NCI-H1092 treated with DMSO at 0.1 percent for 48 hours (cell line): ENCODE measurements at places on chromosomes 1 and 21.
A peak's percentile ranks its signal among the peaks of the same experiment; 100 is the strongest.

DNA sequence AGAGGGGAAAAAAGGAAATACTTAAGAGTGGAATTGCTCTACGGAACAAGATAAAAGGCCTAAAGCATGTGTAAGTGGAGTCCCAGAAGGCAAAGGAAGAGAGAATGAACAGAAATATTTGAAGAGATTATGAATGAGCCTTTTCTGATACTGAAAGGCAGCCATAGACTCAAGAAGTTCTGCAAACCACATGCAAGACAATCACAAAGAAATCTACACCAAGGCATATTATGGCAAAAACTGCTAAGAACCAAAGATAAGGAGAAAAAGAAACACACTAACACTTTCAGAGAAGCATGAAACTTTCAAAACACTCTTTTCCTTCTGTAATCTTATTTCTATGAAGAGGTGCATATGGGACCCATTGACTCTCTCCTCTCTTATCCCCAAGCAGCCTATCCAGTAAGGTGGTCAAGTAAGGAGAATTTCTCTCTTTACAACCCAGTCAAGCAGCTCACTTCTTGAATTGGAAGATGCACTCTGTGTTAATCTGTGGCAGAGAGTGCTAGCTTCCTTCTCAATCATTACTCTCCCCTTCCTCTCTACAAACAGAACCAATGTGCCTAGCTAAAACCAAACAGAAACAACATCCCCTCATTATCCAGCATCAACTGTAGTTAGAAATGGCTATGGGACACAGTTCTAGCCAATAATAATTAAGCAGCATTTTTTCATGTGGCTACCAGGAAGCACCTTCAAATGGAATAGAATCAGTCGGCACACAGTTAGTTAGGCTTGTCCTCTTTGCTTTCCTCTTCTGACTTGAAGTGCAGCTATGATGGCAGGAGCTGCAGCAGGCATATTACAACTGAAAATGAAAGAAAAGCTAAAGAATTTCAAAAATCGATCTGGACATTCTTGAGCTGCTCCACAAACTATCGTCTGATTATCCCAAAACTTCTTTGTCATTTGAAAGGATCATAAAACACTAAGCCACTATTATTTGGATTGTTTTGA, 25.9 kb downstream of the KRTAP19-8 start:
- DNase-seq = no peak

- no peak for DNase-seq
These were observed 124.7 kb downstream of the POU2F1 start for GRCh38 chr1:167345386-167345733.

DNA sequence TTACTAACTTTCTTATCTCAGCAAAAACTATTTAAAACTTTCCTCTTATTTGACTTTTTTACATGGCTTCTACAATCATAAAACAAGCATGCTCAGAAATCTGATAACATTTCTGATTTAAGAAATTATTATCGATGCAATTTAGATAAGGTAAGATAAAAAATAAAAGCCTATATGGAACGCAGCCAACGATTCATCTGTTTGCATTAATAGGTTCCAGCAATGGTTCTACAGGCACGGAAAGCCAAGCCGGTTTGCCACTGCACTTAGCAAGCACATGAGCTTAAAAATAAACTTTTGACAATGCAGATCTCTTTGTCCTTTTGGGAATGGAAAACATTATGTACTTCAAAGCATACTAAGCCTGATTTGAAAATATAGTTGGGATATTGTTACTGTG, 77.5 kb upstream of the KCNK2 start:
- DNase-seq = no peak

DNA sequence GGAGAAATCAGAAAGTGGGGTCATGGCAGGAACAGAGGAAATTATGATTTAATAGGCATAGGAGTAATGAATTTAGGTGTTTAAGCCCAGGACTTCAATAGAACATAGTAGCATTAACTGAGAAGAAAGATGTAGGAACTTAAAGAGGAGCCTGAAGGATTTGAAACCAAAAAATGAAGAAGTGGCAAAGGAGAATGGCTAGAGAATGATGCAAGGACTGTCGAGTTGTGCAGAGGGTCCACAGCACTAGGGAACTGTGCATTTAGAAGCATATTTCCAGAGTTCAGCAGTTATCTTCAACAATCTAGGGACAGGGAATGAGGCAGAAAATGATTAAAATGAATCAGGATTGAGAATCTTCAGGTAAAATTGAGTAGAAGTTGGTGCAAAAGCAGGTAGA, 328.1 kb upstream of the LYPLAL1 start:
- DNase-seq = no peak

DNA sequence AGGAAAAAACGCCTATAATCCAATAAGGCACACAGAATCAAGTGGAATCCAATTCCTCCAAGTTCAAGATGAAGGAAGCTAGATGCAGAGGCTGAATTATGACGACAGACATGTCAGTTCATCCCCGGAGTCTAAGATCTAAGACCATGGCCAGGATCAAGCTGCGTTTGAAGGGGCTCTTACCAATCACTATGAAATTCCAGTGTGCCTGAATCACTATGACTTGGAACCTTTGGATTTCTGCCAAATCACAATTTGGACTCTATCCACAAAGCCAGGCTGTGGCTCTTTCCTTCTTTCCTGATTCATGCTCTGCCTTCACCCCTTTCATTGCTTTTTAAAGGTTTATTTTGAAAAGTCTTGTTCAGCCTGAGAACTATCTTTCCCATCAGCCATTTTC, 17.1 kb downstream of the OLIG2 start:
- no peak for DNase-seq

DNA sequence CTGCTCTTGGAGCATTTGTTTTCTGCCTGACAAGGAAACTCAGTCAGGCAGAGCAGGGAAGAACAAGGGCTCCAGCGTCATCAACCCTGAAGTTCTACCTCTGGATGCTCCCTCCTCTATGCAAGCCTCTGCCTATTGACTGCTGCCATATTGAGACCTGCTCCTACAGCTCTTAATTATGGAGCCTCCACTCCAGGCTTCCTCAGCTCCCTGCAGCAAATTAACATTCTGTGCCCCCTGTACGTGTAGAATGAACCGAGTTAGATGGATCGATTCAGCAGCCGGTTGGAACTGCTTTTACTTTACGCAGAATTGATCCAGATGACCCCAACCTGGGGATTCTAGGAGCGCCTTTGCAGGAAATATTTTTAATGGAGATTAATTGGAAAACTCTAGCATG, 68.7 kb downstream of the KIRREL1 start:
- DNase-seq = no peak

- no peak for DNase-seq
These were observed 5.0 kb downstream of the ADARB1 start for GRCh38 chr21:45079351-45079750.

DNA sequence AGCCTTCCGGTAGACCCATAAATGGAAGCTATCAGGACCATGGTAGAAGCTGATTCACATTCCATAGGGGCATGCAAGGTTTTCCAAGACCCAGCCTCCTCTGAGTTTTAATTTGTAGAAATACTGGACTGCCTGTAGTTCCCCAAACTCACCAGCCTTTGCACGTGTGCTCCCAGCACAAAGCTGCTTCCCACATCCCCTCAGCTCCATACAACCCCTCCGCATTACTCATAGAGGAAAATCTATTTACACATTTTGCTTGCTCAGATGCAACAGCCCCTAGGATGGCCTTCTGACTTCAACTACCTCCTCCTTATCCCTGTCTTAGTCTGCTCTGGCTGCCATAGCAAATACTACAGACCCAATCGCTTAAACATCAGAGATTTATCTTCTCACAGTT, 336.2 kb downstream of the SETD4 start:
- no peak for DNase-seq

GRCh38 chr1:31625561-31626222, 8.2 kb downstream of the HCRTR1 start:
- no peak for DNase-seq

DNA sequence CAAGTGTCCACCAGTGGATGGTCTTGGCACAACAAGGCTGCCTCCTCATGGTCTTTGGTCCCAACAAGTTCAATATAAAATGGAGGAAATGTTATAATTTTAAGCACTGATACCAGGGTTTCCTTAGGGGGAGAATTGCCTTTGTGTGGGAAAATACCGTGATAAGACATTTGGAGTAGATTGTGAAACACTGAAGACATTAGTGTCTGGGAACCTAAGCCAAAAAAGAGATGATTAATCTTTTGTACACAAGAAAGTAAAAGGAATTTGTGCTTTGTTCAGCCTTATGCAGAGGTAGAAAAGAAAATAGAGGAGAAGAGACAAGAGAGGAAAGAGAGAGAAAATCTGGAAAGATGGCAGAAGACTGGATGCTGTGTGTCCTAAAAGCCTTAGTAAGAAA, 36.1 kb downstream of the ST6GALNAC3 start:
- DNase-seq = no peak

DNA sequence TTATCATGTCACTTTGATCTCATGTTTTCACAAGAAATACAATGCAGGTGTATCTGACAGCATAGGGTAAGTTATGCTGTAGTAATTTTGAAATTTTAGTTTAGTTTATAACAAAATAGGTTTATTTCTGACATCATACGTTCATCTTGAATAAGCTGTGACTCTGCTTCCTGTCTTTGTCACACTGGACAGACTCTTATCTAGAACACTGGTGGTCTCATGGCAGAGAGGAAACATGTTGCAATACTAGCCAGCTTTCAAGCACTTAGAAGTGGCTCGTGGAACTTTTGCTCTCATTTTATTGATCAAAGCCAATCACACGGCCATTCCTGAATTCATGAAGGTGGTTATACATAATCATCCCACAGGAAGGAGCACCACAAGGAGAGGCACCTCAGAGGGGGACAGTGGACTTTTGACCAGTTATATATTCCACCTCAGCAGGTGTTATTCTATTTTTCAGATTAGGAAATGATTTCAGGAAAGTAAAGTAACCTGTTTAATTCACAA, 46.5 kb downstream of the CYP2J2 start:
- DNase-seq = no peak

- peak; percentile 56 for DNase-seq
These were observed 22.9 kb downstream of the SUSD4 start for GRCh38 chr1:223341121-223341520.

DNA sequence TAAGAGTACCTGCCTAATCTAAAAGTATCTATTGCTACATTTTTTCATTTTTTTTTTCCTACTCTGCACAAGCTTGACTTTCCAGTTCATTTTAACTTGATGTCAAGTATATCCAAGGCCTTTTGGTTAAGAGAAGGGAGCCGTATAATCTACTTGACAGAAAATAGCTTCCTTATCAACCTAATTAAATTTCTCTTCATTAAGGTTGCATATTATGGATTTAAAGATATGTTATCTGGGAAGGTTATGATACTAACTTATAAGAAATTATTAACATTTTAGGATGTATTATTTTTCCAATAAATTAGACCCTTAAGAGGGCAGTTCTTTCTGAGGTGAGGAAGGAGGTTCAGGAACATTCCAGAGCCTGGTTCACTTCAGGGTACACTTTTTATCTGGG, 83.1 kb upstream of the SGIP1 start:
- DNase-seq = no peak

DNA sequence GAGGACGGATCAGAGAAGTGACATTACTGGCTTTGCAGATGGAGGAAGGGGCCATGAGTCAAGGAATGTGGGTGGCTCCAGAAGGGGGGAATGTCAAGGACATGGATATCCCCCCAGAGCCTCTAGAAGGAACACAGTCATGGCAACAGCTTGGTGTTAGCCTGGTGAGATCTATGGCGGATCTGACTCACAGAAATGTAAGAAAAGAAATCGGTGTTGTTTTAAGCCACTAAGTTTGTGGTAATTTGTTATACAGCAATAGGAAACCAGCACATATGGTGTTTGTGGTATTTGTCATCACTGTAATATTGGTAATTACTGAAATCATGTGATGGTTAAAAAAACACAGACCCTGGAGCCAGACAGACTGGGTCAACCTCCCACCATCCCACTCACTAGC, 236.2 kb downstream of the SETD4 start:
- DNase-seq = no peak

GRCh38 chr1:228514421-228514820, 27.2 kb downstream of the RNF187 start:
- no peak for DNase-seq

GRCh38 chr21:32917362-32918135, 108.2 kb upstream of the OLIG2 start:
- no peak for DNase-seq

DNA sequence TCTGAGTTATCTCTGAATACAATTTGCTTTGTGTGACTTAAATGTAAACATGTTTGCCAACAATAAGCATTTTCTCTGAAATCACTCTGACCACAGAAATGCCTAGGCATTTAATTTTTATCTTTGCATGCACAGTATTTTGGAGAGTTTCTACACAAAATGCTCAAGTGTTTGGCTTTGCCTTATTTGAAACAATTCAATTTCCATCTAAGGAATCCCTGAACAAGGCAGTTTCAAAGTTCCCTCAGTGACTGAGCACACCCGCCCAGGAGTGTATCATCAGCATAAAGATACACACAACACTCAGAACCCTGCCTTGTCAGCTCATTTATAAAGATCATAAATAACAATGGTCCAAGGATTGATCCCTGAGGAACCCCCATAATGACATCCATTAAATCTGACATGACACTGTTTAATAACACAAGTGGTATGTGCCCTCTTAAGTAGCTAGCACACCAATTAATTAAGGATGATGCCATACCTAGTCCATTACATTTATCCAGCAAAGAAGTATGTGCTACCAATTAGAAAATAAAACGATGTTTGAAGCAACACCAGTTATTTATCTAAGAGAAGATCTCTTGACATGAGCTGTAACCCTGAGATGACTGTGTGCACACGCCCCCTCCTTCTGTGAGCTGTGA, 585.8 kb downstream of the ADGRL2 start:
- no peak for DNase-seq

DNA sequence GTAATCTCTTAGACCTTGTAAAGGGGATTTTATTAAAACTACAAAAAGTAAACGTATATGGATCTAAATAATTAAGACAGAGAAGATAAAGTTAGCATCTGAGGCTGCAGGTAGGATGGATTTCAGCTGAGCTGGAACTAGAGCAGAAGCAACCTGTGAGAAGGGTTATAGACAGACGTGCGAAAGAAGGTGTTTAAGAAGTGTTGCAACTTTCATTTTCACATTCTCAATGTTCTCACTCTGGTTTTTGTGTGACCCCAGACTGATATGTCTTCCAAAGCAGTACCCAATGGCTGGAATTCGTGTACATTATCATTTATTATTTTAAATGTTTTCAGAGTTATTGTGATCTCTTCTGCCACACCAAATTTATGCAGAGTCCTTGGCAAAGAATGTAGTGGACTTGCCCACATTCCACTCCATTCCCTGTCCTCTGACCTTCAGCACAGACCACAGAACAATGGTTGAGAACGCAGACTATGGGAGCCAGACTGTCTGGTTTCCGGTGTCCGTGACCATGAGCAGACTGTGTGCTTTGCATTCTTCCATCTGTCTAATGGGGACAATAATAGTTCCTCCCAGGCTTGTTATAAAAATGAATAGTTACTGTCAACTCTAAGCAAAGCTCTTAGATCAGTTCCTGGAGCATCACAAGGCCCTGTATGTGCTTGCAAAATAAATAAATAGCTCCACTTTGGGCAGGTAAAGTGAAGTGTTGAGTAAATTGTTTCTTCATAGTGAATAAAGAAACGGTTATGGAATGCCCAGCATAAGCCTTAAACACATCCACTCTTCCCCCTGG, 140.6 kb upstream of the SAMSN1 start:
- DNase-seq = no peak

GRCh38 chr1:9626201-9626608, 25.3 kb upstream of the PIK3CD start:
- no peak for DNase-seq

- no peak for DNase-seq
These were observed 29.5 kb downstream of the SZRD1 start for GRCh38 chr1:16396591-16396990.

- no peak for DNase-seq
These were observed 41.0 kb upstream of the SCAF4 start for GRCh38 chr21:31772674-31773555.
